ENCODE measurements at places on chromosomes 2 and 18.

- no peak for DNase-seq
These were observed 797 bp downstream of the TTC32 start for GRCh38 chr2:19900931-19901441.

GRCh38 chr2:201886504-201886903 is 80.2 kb downstream of the CDK15 start:
- no peak for DNase-seq

GRCh38 chr18:8471372-8471771 is 137.9 kb upstream of the RAB12 start:
- no peak for DNase-seq

DNA sequence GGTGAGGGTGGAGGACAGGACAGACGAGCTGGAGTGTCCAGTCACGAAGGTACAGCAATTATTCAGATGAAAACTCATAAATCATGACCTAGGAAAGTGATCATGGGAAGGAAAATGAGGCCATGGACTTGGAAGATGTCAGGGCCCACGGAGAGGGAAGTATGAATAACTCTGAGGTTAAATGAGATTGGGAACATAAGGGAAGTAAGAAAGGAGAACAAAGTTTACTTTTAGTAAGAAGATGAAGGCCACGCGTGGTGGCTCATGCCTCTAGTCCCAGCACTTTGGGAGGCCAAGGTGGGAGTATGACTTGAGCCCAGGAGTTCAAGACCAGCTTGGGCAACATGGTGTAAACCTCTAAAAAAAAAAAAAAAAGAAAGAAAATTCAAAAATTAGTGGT is 56.2 kb downstream of the AQP4 start:
- no peak for DNase-seq

DNA sequence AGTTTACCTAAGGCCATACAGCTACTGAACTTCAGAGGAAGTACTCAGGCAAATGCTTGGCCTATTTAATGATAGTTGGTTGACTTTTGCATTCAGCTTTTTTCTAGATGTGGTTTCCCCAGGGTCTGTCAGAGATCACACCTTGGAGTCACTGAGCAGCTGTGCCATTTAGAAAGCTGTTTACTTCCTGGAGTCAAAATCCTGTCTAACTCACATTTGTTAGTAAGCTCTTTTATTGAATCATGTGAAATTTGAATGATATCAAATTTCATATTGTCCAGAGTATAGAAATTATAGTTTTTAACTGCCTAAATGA is 7.6 kb upstream of the TRIB2 start:
- DNase-seq: no peak

- DNase-seq: no peak
These were observed 470.6 kb upstream of the HS6ST1 start for GRCh38 chr2:128789221-128789620.

- peak; percentile 16 for DNase-seq
These were observed 484.1 kb upstream of the VRK2 start for GRCh38 chr2:57562495-57562894.

DNA sequence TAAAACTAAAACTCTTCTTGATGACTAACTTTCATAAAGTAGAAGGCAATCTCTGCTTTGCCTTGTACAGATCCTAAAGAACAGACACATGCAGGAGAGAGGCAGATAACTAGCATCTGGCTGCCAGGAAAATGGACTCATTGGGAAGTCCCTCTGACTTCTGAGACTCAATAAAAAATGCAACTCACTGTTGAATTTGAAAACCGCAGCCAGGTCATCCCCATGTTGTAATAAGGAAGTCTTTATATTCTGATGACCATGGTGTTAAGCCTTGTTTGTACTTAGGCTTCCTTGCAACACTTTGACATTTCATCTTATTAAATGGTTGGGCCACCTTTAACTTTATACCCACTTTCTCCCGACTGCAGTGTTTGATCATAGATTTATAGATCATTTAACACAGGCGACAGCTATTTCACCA is 375.1 kb upstream of the KCNH7 start:
- no peak for DNase-seq

GRCh38 chr2:85666435-85667316 is 1.3 kb downstream of the SFTPB start:
- no peak for DNase-seq

- no peak for DNase-seq
These were observed 43.4 kb downstream of the ZNF516 start for GRCh38 chr18:76451396-76452331.

Data from NCI-H524 (cell line).